NCI-H1105 treated with DMSO at 0.1 percent for 48 hours (cell line): ENCODE measurements at places on chromosomes 6 and 20.

- DNase-seq: no peak
These were observed 5.6 kb downstream of the SPATA2 start for GRCh38 chr20:49909499-49910339.

GRCh38 chr6:104251651-104252050 is 608.1 kb downstream of the HACE1 start:
- no peak for DNase-seq

DNA sequence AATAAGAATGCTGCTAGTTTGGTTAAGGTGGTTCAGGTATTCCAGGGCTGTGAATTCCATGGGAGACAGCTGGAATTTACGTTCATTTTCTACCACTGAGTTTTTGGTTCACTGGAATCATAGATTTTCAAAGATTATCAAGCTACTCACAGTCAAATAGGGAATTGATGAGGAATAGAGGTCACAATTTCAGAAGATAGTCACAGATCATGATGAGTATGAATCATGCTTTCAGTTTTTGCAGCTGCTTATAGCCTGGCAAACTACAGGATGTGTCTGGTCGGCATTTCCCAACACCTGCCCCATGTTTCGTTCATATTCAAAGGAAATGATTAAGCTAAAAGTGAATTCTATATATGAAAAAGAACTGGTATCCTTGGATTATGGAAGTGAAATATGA is 58.7 kb downstream of the BCKDHB start:
- DNase-seq: no peak

- DNase-seq: no peak
These were observed 61.1 kb upstream of the TCF21 start for GRCh38 chr6:133827766-133828165.

DNA sequence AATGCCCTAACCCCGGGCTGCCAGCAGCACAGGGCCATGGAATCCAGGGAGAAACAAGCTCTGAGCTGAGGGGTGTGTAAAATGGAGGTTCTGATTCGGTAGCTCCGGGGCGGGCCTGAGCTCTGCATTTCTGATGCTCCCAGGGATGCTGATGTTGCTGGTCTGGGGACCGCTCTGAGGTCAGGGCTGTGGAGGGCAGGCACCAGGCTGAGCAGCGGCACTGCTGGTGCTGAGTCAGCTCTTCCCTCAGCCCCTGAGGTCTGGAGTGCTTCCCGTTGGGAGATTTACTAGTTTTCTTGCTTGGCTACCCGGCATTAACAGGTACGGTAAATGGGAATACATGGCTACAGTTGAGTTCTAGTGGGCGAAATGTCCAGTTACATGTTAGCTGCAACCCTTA is 18.6 kb upstream of the CST3 start:
- no peak for DNase-seq

DNA sequence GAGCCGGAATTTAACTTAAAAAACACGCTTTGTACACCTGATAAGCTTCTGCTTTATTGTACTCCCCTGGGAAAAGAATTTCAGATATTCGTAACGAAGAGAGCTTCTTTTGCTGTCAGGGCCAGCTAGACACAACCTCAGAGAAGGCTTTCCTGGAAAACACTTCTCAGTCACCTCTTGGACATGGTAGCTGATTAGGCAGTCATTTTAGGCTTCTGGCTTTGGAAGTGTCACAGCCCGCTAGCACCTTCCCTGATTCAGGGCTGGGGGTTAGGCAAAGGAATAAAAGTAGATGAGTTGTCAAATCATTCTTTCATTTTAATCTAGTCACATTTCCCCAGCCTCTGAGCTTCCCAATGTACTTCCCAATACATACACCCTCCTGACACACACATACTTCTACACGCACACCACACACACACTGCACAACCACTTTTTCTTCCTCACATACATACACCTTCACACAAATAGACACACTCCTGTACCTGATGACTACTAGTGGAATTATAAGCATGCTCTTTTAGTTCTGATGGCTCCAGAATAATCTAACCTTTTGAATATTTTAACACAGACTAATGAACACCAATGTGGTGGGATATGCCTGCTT is 34.9 kb upstream of the TINAG start:
- no peak for DNase-seq

GRCh38 chr6:40932366-40932765 is 106.7 kb downstream of the UNC5CL start:
- no peak for DNase-seq

- DNase-seq: no peak
These were observed 58.3 kb downstream of the KIF6 start for GRCh38 chr6:39666706-39667489.

DNA sequence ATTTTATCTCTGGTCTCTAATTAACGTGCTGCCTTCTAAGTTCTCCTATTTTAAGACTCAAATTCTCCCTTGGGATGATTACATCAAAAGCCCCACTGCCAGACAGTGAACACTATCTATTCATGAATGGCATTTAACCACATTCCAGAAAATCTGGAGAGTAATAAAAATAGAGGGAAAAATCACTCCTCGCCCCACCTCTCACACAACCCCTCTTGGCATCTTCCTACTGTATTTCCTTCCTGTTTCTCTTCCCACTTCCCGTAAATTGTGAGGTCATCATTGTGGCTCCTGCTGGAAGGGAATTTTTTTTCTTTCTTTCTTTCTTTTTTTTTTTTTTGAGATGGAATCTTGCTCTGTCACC is 31.5 kb downstream of the RAB44 start:
- DNase-seq: no peak

- DNase-seq: no peak
These were observed 473.6 kb downstream of the EPHA7 start for GRCh38 chr6:92945799-92946198.

DNA sequence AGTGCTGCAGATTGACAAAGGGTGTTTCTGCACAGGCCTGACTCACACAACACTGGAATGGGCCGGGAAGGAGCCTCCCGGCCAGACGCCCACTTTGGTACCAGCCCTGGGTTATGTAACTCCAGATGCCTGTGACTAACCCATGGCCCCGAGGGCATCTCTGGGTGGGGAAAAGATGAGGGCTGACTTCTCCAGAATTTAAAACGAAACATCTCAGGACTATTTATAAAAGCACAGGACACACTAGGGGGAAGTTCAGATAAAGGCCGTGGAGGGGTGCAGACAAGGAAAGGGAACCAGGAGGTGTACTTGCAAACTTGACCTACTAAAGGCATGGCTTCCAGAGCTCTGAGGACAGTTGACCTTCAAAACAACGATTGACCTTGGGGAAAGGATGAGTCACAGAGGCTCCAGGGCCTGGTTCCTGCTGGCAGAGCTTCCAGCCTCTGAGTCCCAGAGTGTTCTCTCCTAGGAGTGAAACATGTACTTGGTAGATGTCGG is 196.9 kb downstream of the NFATC2 start:
- DNase-seq: no peak

- DNase-seq: no peak
These were observed 8.3 kb downstream of the NHSL1 start for GRCh38 chr6:138491017-138491416.

DNA sequence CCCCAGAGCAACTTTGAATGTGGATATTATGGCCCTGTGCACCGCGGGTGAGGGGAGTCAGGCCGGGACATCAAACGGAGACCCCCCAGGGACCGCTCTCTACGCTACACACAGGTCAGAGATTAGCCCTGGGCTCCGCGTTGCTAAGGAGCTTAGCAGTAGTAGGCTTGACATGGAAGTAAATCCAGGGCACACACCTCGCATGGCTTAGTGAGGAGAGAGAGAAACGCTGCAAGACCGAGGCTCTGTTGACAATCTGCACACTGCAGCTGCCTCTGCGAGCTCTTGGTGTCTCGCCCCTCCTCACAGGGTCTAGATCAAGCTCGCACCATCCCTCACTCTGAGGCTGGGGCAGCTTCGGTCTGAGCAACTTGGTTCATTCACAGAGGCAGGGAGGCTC is 116.1 kb upstream of the CDH4 start:
- DNase-seq: no peak

GRCh38 chr6:12026120-12026519 is 14.0 kb downstream of the HIVEP1 start:
- no peak for DNase-seq
